ENCODE measurements at places on chromosomes 11 and 22.

DNA sequence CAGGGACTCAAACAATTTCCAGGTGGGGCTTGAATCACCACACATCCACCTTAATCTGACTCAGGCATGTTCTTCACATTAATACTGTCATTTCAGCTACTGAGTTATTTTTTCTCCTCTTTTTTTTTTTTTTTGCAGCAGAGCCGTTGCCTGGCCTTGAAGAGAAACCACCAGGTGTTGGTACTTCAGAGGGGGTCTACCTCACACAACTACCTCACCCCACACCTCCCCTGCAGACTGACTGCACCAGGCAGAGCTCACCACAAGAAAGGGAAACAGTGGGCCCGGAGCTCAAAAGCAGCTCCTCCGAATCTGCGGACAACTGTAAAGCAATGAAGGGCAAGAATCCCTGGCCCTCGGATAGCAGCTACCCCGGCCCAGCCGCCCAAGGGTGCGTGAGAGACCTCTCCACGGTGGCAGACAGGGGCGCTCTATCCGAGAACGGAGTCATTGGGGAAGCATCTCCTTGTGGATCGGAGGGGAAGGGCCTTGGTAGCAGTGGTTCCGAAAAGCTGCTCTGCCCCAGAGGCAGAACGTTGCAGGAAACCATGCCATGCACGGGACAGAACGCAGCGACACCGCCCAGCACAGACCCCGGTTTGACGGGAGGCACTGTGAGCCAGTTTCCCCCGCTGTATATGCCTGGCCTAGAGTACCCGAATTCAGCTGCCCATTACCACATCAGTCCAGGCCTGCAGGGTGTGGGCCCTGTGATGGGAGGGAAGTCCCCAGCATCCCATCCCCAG lies 15.1 kb upstream of the SLC25A18 start:
- DNase-seq: no peak

- no peak for DNase-seq
Measured at GRCh38 chr11:112784323-112785073, 176.7 kb upstream of the NCAM1 start.

GRCh38 chr11:114145166-114145775 lies 85.8 kb downstream of the ZBTB16 start:
- no peak for DNase-seq

DNA sequence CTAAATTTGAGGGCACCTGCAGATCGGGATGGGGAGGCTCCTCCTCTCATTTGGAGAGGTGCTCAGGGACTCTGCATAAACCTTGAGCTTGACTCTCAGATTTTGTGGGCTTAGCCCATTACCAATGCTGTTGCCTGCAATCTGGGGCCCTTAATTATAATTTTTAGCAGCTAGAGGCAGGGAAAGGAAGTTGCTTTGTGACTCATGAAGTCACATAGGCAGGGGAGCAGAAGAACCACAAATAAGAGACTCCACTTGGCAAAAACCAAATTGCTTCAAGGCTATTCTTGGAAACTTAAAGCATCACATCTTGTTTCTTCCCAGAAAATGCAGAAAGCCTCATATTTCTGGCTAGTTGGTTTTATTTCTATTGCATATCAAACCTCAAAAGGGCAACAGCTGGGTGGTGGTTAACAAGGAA lies 46.9 kb downstream of the MICAL2 start:
- no peak for DNase-seq
